ENCODE measurements at places on chromosomes 1 and 21.

GRCh38 chr21:31545036-31545435 lies 114.5 kb upstream of the SOD1 start:
- DNase-seq = no peak

DNA sequence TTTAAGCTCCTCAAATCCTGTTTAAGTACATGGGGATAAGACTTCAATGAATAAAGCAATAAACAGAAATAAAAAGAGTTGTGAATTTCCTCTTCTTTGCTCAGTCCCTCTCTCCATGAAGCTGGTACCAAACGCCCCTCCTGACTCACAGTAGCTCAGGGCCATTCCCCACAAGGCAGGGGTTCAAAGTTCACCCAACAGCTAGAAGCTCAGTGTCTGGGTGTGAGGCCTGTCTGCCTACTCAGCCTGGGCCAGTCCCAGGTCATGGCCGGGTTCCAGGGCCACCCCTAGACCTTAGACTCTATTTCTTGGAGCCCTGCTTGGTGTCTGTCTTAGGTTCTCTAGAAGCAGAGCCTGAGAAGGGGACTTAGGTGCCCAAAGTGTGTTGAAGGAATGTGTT lies 251.5 kb downstream of the GRIK3 start:
- no peak for DNase-seq

GRCh38 chr1:23629708-23630290 lies 61.8 kb upstream of the RPL11 start:
- no peak for DNase-seq

GRCh38 chr1:31201931-31202360 lies 37.7 kb downstream of the NKAIN1 start:
- no peak for DNase-seq

GRCh38 chr1:228155596-228156514 lies 6.1 kb downstream of the GJC2 start:
- DNase-seq = no peak

- DNase-seq = no peak
Measured at GRCh38 chr21:43762303-43763128, 13.6 kb downstream of the CSTB start.

GRCh38 chr21:18715606-18716005 lies 312.0 kb upstream of the TMPRSS15 start:
- no peak for DNase-seq

- DNase-seq = no peak
Measured at GRCh38 chr1:38612951-38613350, 246.6 kb downstream of the RRAGC start.

GRCh38 chr1:196543833-196544232 lies 64.4 kb downstream of the KCNT2 start:
- DNase-seq = no peak

DNA sequence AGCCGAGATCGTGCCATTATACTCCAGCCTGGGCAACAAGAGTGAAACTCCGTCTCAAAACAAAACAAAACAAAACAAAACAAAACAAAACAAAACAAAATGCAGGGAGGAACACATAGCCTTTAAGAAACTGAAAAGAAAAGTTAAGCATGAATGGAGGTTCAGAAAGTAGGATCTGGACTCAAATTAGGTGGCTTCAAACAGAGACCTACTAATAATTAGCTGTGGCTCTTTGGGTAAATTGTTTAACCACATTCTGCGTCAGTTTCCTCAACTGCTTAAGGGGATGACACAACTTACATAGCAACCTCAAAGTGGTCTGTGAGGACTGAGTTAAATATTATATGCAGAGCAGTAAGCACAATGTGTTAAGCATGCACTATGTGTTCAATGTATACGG lies 458.2 kb downstream of the ADGRL2 start:
- DNase-seq = no peak

- DNase-seq = no peak
Measured at GRCh38 chr1:174276087-174276486, 116.8 kb downstream of the RABGAP1L start.

DNA sequence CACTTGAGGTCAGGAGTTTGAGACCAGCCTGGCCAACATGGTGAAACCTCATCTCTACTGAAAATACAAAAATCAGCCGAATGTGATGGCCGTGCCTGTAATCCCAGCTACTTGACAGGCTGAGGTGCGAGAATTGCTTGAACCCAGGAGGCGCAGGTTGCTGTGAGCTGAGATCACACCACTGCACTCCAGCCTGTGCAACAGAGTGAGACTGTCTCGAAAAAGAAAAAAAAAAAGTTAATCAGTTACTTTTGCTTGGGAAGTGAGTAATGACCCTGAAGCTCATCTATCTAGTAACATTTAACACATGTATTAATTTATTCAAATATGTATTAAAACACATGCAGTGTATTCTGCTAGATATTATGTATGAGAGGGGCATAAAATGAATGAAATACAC lies 49.4 kb downstream of the ZNF326 start:
- no peak for DNase-seq

GRCh38 chr1:151907363-151908139 lies 1.8 kb downstream of the THEM4 start:
- no peak for DNase-seq

DNA sequence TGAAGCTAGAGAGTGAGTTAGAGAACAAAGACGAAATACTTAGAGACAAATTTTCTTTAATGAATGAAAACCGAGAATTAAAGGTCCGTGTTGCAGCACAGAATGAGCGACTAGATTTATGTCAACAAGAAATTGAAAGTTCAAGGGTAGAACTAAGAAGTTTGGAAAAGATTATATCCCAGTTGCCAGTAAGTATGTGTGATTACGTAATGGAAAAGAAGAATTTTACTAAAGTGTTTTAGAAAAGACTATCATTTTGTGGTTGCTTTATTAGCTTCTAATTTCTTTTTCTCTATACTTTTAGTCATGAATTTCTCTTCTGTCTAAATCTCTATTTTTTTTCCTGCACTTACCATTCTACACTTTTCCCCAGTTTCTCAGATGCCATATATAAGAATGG lies 26.7 kb downstream of the CCDC18 start:
- DNase-seq = no peak

- no peak for DNase-seq
Measured at GRCh38 chr1:226960256-226960655, 20.2 kb downstream of the COQ8A start.

DNA sequence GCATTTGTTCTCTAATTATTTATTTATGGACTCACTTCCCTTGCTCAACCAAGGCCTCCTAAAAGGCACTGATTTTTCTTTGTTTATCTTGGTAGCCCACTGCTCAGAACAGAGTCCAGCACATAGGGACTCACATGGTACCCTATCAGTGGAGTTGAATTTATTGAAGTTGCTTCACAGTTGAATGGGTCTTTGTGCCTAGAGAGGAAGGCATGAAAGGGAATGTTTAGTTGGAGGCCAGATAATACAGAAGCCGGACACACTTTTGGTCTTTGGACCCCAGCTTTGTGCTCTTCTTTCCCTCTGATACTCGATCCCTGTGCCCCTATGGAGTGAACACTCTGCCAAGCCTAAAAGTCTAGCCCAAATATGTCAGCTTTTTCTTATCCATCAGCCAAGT lies 429.0 kb downstream of the PRDM2 start:
- DNase-seq = no peak

DNA sequence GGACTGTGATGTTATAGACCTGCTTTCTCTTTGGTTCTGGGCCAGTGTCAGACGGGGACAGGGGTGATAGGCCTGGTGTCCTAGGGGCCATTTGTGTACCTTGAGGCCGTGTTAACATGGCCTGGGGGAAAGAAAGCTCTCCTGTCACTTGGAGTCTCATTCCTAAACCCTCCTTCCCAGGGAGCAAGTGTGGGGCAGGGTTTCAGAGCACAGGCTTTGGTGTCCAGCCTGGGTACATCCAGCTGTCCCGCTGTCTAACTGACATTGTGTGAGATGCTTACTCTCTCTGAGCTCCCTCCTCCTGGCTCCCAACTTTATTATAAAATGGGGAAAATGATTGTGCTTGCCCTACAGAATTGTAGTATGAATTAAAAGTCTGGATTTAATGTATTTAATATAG lies 32.6 kb upstream of the EPHA8 start:
- DNase-seq = no peak

DNA sequence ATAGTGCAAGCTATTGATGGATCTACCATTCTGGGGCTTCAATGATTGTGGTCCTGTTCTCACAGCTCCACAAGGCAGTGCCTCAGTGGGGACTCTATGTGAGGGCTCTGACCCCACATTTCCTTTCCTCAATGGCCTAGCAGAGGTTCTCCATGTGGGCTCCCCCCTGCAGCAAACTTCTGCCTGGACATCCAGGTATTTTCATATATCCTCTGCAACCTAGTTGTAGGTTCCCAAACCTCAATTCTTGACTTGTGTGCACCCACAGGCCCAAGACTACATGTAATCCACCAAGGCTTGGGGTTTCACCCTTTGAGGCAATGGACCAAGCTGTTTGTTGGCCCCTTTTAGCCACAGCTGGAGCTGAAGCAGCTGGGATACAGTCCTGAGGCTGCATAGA lies 35.9 kb upstream of the CFHR3 start:
- DNase-seq = no peak

GRCh38 chr1:200075522-200075921 lies 48.0 kb downstream of the NR5A2 start:
- no peak for DNase-seq

DNA sequence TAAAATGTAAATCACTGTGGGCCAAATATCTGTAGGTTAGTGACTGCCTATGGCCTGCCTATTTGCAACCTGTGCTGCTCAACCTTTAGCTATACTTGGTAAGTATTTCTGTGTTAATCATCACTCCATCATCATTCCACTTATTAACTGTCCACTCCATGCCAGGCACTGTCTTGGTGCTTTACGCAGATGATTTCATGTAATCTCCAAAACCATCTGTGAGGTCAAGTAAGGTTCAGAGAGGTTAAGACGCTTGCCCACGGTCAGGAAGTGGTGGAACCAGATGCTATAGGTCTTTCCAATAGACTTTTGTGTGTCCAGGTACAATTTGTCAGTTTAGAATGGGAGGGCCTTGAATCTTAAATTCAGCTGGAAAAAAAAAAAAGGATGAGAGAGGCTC lies 10.8 kb upstream of the PHACTR4 start:
- no peak for DNase-seq

- no peak for DNase-seq
Measured at GRCh38 chr1:12554521-12555305, 63.3 kb downstream of the DHRS3 start.

DNA sequence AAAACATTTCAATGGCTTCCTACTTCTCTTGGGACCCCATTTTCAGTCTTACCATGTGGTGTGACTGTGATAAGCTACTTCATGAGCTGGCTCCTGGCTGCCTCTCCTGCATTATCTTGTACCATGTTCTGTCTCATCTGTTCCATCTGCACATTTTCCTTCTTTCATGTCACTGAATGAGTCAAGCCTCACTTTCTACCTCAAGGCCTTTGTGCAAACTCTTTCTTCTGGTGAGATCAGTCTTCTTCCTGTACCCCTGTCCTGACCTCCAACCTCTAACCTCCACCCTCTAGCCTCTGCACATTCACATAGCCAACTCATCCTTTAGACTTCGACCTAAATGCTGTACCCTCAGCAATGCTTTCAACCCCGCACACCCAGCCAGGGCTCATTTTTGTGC lies 9.6 kb upstream of the FAM78B start:
- DNase-seq = no peak

GRCh38 chr1:2372551-2373490 lies 18.5 kb downstream of the MORN1 start:
- DNase-seq = no peak

GRCh38 chr1:244851546-244852231 lies 12.7 kb downstream of the HNRNPU start:
- DNase-seq = no peak

DNA sequence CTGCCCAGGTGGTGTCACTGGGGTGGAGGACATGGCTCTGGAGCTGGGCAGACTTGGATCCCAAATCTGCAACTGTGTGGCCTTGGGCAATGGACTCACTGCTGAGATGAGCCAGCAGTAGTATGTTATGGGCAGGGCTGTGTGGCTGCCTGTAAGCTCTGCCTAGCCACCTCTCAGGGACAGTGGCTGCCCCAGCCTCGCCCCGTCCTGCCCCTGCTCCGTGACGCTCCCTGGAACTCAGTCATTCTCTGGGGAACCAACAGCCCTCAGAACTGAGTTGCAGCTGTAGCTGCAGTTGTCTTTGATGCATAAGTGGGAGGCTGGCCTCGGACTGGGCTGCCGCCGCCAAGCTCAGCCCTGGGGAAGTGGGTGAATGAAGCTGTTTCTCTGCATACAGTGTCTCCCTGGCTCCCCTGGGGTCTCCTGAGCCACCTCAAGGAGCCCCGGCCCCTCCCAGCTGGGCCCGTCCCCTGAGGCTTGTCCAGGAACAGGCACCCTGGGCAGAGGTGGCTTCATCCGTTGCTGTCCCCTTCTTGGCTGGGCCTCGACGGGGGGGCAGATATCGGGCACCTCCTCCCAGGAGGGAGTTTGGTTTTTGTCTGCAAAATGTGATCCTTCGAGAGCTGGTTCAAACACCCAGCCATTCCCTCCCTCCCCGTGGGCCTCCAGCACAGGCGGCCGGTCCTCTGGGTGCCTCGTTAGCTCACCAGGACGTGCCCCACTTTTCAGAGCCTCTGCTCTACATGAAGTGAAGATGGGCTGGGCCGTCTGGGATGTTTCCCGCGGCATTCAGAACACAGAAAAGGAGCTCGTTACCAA lies 26.2 kb upstream of the PLCH2 start:
- no peak for DNase-seq

DNA sequence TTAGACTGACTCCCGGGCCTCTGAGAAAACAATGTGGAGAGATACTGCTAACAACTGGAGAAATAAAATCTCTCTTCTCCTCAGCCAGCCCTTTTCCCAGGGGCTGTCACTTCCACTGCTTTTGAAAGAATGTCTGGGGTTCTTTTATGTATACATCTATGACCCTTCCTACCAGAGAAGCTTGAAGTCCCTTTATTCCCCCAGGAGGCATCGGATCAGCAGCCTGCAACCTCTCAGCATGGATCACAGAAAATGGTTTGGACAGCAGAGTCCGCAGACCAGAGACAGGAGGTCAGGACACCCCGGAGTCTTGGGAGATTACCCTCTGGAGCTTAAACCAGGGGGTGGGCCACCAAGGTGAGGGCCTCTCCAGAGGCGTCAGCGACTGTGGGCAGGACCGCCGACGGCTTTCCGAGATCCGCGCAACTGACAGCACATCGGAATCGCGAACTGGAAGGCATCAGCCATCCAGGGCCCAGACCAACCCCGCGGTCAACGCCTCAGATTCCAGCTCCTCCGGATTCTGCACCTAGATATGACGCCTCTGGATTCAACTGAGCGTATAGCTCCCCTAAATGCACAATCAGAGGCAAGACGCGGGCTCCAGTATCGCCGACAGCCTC lies 1.0 kb downstream of the EPHA10 start:
- no peak for DNase-seq

GRCh38 chr1:166066107-166066506 lies 100.7 kb downstream of the FAM78B start:
- DNase-seq = no peak

Measured in H1 (cell line).